ENCODE measurements at places on chromosomes 3 and 15.

DNA sequence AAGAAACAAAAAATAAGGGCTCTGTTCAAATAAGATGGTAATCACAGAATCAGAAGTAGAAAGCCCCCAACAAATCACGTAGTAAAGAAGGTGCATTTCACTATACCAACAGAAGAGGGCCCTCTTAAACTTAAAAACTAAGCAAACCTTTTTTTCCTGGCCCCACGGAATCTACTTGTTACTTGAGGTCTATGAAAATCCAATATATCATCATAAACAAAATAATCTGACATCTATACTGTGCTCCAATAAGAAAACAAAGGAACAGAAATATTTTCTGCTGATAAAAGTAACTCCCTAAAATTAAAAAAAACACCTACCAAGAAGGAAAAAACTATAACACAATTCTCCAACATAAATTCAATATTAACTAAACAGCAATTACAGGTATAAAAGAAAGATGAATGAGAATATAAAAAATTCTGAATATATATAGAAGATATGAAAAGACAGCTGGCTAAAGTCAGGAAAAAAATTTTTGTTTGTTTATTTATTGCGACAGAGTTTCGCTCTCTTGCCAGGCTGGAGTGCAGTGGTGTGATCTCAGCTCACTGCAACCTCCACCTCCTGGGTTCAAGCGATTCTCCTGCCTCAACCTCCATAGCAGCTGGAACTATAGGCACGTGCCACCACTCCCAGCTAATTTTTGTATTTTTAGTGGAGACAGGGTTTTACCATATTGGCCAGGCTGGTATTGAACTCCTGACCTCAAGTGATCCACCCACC is 81.8 kb downstream of the CLASP2 start:
- DNase-seq: no peak

GRCh38 chr3:157170861-157171260 is 10.9 kb upstream of the CCNL1 start:
- DNase-seq: no peak

- no peak for DNase-seq
Observed at GRCh38 chr15:50562735-50563640, 16.5 kb upstream of the USP50 start.

DNA sequence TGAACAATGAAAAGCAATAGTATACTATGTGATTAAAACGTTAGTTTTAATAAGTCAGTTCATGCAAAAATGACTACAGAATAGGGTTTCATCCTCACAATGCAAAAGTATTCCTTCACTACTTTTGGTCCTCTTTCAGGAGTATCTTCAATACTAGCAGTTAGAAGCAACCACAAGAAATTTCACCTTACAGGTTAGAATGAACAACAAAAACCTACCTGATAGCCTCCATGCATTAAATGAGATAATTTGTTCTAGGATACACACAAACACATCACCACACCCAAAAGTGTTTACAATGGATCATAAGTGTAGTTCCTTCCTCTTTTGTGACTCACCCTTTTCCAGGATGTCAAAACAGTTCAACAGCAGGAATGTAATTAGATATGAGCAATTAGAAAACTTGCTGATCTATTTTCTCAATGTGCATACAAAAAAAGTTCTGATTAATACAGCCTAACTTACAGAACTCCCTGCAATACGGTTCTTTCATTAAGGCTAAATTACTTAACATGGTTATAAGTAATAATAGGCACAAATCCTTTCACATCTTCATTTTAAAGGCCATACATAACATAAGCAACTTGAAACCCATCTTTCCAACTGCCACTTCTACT is 21.6 kb downstream of the UACA start:
- DNase-seq: no peak

DNA sequence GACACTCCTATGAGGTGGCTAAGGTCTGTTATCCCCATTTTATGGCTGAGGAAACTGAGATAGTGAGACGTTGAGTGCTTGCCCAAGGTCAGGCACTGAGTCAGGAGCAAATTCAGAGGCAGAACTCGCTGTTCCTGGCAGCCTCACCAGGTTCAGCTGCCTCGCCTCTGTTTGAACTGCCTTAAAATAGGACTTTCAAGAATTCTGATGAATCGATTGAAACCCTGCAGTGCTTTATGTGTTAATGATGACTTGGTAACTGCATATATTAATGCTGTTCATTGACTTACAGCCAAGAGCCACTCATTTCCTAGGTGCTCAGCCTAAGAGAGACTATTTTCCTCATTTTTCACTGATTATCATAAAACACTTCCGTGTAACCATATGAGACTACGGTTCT is 79.5 kb upstream of the BHLHE40 start:
- DNase-seq: no peak

DNA sequence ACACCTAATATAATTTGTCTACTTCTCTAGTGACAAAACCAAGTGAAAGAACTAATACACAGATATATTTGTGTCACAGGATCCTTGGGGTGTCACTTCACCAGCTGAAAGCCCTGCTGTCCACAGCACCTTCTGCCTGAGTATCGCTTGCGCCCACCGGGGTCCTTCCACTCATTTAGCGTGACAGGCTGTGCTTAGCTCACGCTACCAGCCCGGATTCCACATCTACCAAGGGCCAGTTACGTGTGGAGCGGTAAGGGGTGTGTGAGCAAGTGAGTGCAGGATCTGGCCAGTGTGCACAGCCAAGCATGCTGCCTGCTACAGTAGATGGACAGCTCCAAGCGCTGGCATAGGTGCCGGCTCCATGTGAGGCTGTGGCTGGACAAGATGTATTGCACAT is 810.9 kb downstream of the NSUN3 start:
- DNase-seq: no peak
